Muscle of back (tissue), 13 donors: ENCODE measurements at places on chromosomes 1 and 21. TPM values are rescaled to one million over a fixed set of nuclear protein-coding genes. Genes with fewer than 3 reads are reported as not detected.

GRCh38 chr1:84298684-84299535 is 2.6 kb upstream of the SAMD13 start:
- DNase-seq = peak; percentile 86

DNA sequence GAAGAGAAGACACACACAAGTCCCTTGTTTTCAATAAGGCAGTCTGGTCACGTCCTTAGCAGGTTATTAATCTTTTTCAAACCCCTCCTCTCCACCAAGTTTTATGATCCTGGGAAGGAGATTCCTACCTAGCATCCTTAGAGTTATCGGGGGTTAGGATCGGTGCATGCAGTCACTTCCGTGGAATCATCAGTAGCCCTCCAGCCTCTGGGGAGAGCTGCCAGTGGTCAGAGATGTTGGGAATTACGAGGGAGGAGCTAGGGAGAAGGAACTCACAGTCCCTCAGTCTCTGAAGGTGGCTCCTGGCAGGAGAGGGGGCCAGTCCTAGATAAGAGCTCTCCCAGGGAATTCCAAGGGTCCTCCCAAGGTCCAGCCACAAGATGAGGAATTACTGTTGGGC is 57.7 kb upstream of the ATP5PO start:
- DNase-seq = no peak

DNA sequence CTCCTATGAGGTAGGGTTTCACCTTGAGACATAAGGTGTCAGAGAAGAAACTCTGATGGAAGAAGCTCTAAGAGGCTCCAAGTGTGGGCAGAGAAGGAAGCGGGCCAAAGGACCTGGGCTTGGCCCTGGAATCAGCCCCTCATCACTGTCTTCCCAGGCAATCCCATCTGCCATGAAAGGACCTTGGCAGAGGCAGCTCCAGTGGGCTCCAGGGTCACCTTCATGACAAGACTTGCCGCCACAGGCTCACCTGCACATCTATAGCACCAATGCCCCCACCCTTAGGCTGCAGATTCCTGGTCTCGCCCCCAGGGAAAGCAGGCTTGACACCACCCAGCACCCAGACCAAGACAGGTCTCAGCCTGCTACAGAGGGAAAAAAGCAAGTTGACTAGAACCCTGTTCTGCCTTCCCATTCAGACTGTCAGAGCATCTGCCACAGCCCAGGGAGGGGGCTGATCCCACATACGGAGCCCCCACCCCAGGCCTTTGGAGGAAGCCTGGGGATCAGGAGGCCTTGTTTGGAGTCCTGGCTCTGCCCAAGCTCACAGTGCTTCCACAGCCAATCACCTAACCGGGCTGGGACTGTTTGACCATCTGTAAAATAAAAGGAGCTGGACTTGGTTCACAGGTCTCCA is 490 bp upstream of the FAM110D start:
- DNase-seq = no peak

DNA sequence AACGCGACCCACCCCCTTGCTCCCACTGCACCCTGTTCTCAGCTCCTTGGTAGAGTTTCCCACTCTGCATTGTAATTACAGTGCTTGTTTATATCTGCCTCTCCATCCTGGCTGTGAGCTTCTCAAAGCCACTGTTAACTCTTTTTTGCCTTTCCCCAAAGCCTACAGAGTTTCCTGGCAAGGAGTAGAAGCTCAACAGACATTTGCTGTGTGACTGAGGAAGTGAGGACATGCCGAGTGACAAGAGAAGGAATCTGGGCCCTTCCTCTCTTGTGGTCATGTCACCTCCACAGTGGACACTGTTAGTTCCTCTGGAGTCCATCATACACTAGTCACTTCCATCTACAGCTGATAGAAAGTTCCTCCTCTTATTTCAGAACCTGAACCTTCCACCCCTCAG is 6.1 kb upstream of the IGSF8 start:
- DNase-seq = no peak

- DNase-seq = no peak
Measured at GRCh38 chr1:16998589-16998988, 13.1 kb downstream of the ATP13A2 start.

DNA sequence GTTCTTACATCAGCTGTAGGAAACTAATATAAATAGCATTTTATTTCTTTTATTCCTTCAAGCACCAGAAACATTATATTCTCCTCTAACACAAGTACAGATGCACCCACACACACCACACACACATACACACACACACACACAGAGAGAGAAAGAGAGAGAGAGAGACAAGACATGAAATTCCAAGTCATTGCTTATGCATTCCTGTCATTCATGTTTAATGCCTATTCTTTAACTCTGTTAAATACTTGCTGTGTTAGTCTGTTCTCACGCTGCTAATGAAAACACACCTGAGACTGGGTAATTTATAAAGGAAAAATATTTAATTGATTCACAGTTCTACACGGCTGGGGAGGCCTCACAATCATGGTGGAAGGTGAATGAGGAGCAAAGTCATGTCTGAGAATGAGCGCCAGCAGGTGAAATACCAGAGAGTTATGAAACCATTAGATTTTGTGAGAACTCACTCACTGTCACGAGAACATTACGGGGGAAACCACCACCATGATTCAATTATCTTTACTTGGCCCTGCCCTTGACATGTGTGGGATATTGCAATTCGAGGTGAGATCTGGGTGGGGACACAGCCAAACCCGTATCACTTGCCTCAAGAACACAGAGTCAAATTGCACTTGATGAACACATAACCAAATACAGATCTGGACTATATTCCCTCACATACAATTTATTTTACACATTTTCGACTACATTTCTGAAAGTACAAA is 1058.1 kb upstream of the TMPRSS15 start:
- no peak for DNase-seq

- no peak for DNase-seq
Measured at GRCh38 chr1:54230507-54231339, 30.8 kb downstream of the MRPL37 start.

DNA sequence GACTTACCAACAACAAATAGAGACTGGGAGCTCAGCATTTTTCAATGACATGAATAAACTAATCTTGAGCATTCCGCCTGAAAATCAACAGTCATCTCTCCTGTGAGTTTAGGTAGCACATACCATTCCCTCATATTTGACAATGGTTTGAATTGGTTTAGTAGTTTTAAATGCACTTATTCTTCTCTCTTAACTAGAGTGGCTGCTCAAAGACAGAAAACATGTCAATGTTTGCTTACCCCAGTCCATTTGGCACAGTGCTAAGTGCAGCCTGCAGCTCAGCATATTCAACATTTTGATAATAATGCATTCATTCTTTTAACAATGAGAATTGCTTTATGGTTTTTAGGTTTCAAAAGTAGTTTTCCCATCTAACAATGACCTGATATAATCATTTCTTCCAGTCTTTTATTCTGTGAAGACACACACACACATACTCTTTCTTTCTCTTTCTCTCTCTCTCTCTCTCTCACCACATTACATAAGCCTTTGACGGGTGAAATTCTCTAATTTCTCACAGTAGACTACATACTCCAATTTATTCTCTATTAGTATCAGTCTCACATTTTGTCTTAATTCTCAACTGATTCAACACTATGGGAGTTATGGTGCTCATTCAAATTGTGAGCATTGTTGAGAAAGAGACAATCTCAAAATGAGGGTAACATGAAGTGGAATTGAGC is 432.3 kb downstream of the LRRIQ3 start:
- DNase-seq = no peak

GRCh38 chr1:26373281-26373680 is 731 bp upstream of the ZNF683 start:
- DNase-seq = no peak

GRCh38 chr1:29674627-29675326 is 438.5 kb downstream of the PTPRU start:
- no peak for DNase-seq

DNA sequence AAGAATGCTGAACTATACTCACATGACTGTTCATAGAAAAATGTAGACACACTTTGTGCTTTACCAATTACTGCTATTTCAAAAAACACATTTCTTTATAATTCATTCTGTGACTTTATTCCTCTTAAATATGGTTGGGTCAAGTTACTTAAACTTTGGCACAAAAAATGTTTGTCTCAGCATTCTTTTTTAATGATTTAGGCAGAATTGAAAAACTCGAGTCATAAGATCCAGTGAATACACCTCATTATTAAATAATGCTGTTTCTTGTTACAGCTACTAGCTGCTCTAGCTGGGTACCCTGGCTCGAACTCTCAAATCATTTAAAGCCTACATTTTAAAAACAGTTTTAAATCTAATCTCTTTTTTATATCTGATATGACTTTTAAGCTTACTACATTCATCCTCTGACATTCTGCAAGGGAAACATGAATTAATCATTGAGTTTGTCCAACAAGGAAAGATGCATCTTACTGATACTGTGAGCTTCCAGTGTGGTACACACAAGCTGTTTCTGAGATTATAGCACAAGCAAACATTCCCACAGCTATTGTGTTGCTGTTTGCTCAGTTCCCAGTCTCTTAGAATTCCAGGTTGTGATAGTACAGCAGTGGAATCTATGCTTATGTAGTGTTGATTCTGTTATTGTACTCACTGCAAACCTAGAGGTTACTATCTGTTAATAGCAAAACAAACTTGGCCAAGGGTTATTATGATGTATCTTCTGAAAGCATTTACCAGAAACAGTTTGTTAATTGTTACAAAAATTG is 746.5 kb downstream of the USP25 start:
- DNase-seq = peak; percentile 33

DNA sequence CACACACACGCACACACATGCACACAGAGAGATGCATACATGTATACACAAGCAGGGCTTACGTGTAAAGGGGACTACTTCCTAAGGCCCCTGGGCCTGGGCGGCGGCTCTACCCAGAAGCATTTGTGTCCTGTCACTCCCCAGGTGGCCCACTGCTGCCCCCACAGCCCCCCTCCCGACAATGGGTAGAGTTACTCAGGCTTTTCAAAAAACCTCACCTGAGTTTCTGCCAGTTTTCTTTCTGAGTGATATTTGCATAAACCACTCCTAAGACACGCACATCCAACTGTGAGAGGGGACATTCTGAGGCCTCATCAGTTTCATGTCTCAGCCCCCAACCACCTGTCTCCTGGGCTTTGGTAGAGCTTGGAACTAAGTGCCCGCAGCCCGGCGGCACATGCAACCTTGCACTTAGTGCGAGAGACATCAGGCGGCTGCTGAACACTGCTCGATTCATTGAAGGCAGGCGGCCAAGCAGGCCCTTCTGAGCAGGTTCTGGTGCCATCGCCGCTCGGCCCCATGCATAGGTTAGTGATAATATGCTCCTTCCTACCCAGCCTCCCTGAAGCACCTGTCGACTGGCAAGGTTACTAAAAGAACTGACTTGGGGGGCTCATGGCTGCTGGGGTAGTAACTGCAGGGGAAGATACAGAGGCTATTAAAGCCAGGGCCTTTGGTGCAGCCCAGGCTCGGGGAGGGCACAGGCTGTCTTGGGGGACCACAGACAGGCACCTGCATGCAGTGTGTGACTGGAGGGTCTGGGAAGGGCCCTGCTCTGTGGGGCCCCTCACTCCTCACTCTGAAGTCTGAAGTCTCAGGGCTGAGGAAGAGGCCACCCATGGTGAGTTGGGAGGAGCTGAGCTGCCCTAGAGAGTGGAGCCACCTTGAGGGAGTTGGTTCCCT is 364.2 kb upstream of the VAMP3 start:
- DNase-seq = no peak

GRCh38 chr1:171717062-171717718 is 24.7 kb downstream of the VAMP4 start:
- no peak for DNase-seq

DNA sequence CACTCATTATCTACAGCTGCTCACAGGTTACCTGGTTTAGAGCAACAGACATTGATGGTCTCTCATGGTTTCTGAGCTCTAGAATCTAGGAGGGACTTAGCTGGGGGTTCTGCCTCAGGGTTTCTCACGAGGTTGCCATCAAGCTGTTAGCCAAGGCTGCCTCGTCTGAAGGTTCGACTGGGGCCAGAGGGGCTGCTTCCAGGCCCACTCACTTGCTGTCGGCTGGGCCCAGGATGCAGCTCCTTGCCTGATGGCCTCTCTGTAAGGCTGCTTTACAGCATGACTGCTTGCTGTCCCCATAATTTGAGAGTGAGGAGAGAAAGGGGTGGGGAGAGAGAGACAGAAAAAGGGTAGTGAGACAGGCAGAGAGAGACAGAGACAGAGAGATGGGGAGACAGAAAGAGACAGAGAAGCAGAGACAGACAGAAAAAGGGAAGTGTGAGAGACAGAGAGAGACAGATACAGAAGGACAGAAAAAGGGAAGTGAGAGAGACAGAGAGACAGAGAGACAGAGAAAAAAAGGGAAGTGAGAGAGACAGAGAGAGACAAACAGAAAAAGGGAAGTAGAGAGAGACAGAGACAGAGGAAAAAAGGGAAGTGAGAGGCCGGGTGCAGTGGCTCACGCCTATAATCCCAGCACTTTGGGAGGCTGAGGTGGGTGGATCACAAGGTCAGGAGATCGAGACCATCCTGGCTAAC is 106.8 kb upstream of the C1orf174 start:
- no peak for DNase-seq

GRCh38 chr1:170964506-170964905 is 29.2 kb downstream of the MROH9 start:
- DNase-seq = no peak

- DNase-seq = no peak
Measured at GRCh38 chr1:113663165-113663951, 95.9 kb downstream of the PHTF1 start.

- no peak for DNase-seq
Measured at GRCh38 chr1:2530513-2531361, 674 bp upstream of the HES5 start.

GRCh38 chr21:46269466-46269865 is 15.9 kb downstream of the MCM3AP start:
- no peak for DNase-seq

DNA sequence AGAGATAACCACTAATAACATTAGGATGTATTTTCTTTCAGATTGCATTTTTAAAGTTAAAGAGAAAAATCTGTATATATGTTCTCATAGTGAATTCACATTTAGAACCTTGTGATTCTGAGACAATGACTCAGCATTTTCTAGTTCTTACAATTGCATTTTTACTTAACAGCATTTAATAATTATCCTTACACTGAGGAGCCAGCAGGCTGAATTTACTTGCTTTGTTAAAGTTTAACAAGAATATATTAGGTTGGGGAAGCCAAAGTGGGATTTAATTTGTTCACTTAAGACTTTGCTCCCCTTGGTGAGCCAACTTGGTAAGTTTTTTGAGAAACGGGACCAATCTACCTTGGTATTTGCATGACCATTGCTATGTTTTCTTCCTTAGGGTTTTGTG is 4.5 kb downstream of the PATJ start:
- peak; percentile 11 for DNase-seq

- DNase-seq = no peak
Measured at GRCh38 chr1:230270559-230271281, 155.4 kb downstream of the PGBD5 start.

- no peak for DNase-seq
Measured at GRCh38 chr1:39922251-39922688, 20.6 kb upstream of the MYCL start.

GRCh38 chr1:167332503-167332902 is 111.8 kb downstream of the POU2F1 start:
- no peak for DNase-seq

CDK11A gene
- 22.9 TPM for polyA plus RNA-seq

SH2D5 gene
- polyA plus RNA-seq = not detected

SEMA6C gene
- polyA plus RNA-seq = 64.6 TPM

CR2 gene
- polyA plus RNA-seq = 0.04 TPM

TOMM40L gene
- 10.3 TPM for polyA plus RNA-seq

TMOD4 gene
- polyA plus RNA-seq = 27.3 TPM

RIPPLY3 gene
- 0.22 TPM for polyA plus RNA-seq

COL11A1 gene
- polyA plus RNA-seq = 141 TPM

OR14K1 gene
- polyA plus RNA-seq = not detected

MYBPH gene
- 283 TPM for polyA plus RNA-seq

UBE2U gene
- not detected for polyA plus RNA-seq

MANEAL gene
- 3.1 TPM for polyA plus RNA-seq

FCGR3A gene
- polyA plus RNA-seq = 1.4 TPM

HSF2BP gene
- polyA plus RNA-seq = 0.80 TPM

XCL2 gene
- not detected for polyA plus RNA-seq

MRPS21 gene
- 49.3 TPM for polyA plus RNA-seq
